ENCODE measurements at places on chromosomes 6 and 20. TPM values are rescaled to one million over a fixed set of nuclear protein-coding genes. Genes with fewer than 3 reads are reported as not detected.

DNA sequence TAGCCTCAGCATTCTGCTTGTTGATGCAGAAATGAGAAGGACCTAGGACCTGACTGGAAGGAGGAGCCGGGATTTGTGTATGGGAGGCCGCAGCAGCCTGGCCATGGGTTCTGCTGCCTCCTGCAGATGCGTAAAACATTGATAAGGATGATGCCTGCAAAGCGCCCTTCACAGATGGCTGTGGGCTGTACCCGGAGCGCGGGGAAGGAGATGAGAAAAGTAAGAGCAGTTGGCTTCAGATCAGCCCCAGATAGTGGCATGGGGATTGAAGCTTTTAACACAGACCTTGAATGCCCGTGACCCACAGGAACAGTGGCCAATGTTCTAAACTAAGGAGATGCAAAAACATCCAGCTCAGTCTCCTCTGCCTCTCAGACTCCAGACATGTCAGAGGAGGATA, 136.4 kb upstream of the KCNG1 start:
- H3K4me1 ChIP-seq, result no peaks in the 10 kb centered on the region
- no peak overlapping the region for H3K4me3 ChIP-seq
- H3K27ac ChIP-seq, result no peak overlapping the region
- H3K36me3 ChIP-seq, result no peaks in the 10 kb centered on the region
- peaks cover 55% of the 10 kb centered on the region for H3K27me3 ChIP-seq

DNA sequence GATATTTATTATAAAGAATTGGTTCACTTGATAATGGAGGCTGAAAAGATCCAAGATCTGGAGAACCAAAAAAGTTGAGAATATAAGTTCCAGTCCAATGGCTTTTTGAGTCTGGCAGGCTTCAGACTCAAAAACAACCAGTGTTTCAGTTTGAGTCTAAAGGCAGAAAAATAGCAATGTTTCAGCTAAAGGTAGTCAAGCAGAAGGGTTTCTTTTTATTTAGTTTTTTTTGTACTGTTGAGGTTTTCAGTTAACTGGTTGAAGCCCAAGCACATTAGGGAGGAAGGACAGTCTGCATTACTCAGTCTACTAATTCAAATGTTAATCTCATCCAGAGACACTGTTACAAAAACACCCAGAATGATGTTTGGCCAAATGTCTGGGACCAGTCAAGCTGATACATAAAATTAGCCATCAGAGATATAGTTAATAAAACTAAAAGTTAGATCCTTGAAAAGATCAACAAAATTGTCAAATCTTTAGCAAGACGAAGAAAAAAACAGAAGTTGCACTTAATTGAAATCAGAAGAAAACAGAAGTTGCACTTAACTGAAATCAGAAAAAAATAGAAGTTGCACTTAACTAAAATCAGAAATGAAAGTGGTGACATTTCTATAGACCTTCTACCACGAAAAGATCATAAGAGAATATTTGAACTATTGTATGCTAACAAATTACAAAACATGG, 980.3 kb upstream of the FLRT3 start:
- H3K27me3 ChIP-seq, result no peaks in the 10 kb centered on the region
- H3K4me3 ChIP-seq, result no peak overlapping the region
- no peaks in the 10 kb centered on the region for H3K4me1 ChIP-seq
- DNase-seq, result no peak
- no peaks in the 10 kb centered on the region for H3K36me3 ChIP-seq

- DNase-seq, result peak; percentile 93
- peaks cover 9% of the 10 kb centered on the region for H3K36me3 ChIP-seq
- no peaks in the 10 kb centered on the region for H3K27me3 ChIP-seq
- peak overlapping the region; percentile 86 for H3K27ac ChIP-seq
- H3K4me1 ChIP-seq, result peaks cover 33% of the 10 kb centered on the region
- peak overlapping the region; percentile 66 for H3K4me3 ChIP-seq
These were observed 3.6 kb upstream of the MICA start for GRCh38 chr6:31399589-31400466.

- DNase-seq, result peak; percentile 65
- H3K4me3 ChIP-seq, result no peak overlapping the region
- peaks cover 64% of the 10 kb centered on the region for H3K4me1 ChIP-seq
- peaks cover 6% of the 10 kb centered on the region for H3K36me3 ChIP-seq
These were observed 119.6 kb downstream of the KIF13A start for GRCh38 chr6:17867880-17868279.

DNA sequence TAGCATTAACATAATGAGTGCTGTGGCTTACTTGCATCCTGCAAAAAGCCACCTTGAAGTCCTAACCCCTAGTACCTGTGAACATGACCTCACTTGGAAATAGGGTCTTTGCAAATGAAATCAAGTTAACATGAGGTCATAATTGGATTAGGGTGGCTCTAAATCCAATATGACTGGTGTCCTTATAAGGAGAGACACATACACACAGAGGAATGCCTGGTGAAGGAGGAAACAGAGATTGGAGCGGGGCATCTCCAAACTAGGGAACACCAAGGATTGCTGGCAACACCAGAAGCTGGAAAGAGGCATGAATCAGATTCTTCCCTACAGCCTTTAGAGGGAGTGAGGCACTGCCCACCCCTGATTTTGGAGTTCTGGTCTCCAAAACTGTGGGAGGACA, 17.6 kb upstream of the RPS6KA2 start:
- H3K27me3 ChIP-seq, result peaks cover 13% of the 10 kb centered on the region
- no peak overlapping the region for H3K4me3 ChIP-seq
- H3K27ac ChIP-seq, result no peak overlapping the region
- no peaks in the 10 kb centered on the region for H3K36me3 ChIP-seq
- DNase-seq, result no peak
- no peaks in the 10 kb centered on the region for H3K4me1 ChIP-seq

DNA sequence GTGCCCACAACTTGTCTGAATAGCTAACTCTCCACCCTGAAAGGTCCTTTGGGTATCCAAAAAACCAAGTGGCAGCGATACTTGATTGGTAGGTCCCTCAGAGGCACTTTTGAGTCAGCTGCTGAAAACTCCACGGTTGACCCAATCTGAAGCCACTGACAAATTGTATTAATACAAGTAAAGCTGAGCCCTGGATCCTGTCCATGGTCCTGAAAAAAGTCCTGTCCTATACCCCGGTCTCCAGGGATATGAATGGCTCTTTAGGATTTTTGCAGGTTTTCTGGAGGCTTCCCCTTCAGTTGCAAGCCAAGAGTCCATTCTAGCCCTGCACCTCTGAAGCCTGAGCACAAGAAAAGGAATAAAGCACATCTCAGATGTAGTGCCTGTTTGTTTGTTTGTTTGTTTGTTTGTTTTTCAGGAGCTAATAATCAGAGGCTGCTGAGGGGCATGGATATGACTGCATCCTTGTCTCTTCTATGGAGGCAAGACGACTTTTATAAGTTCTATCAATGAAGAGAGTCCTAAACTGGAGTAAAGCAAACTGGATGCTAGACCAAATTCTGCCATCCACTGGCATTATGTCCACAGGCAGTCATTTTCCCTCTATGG, 1.7 kb upstream of the SLC12A5 start:
- H3K36me3 ChIP-seq, result no peaks in the 10 kb centered on the region
- peaks cover 60% of the 10 kb centered on the region for H3K27me3 ChIP-seq
- H3K4me3 ChIP-seq, result no peak overlapping the region
- no peak for DNase-seq
- no peak overlapping the region for H3K27ac ChIP-seq
- H3K4me1 ChIP-seq, result no peaks in the 10 kb centered on the region

GRCh38 chr6:82442061-82442719, 78.6 kb downstream of the TPBG start:
- H3K27ac ChIP-seq, result no peak overlapping the region
- H3K27me3 ChIP-seq, result no peaks in the 10 kb centered on the region
- DNase-seq, result no peak
- no peaks in the 10 kb centered on the region for H3K36me3 ChIP-seq

- no peaks in the 10 kb centered on the region for H3K36me3 ChIP-seq
- H3K27me3 ChIP-seq, result peaks cover 25% of the 10 kb centered on the region
- DNase-seq, result no peak
- no peak overlapping the region for H3K27ac ChIP-seq
- H3K4me3 ChIP-seq, result no peak overlapping the region
These were observed 123.6 kb downstream of the BFSP1 start for GRCh38 chr20:17407550-17407949.

- H3K27me3 ChIP-seq, result no peaks in the 10 kb centered on the region
- H3K4me1 ChIP-seq, result no peaks in the 10 kb centered on the region
- H3K36me3 ChIP-seq, result peaks cover 3% of the 10 kb centered on the region
- no peak overlapping the region for H3K4me3 ChIP-seq
- DNase-seq, result no peak
- H3K27ac ChIP-seq, result no peak overlapping the region
These were observed 60.1 kb downstream of the MMS22L start for GRCh38 chr6:97222903-97223302.

DNA sequence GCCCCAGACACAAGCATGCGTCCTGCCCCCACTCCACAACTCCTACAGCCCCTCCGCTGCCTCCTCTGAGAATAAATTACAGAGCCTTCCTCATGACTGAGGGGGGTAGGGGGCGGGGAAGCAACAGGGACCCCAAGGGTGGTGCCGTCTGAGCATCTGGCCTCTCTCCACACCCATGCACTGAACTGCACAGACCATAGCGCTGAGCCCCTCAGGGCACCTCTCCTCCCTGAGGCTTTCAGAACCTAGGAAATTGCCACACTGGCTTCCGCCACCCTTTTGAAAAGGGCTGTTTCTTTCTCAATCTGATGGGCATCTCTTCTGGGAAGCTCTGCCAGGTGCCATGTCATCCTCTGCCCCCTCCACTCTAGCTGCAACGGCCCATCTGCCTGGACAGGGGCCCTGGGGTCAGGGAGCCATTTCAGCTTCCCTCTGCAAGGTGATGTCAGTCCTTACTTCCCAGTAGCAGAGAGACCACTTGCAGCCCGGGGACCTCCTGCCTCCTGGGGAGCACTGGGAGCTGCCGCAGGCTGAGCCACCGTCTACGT, 2.5 kb downstream of the CST7 start:
- no peak overlapping the region for H3K4me3 ChIP-seq
- no peaks in the 10 kb centered on the region for H3K4me1 ChIP-seq
- no peaks in the 10 kb centered on the region for H3K36me3 ChIP-seq

DNA sequence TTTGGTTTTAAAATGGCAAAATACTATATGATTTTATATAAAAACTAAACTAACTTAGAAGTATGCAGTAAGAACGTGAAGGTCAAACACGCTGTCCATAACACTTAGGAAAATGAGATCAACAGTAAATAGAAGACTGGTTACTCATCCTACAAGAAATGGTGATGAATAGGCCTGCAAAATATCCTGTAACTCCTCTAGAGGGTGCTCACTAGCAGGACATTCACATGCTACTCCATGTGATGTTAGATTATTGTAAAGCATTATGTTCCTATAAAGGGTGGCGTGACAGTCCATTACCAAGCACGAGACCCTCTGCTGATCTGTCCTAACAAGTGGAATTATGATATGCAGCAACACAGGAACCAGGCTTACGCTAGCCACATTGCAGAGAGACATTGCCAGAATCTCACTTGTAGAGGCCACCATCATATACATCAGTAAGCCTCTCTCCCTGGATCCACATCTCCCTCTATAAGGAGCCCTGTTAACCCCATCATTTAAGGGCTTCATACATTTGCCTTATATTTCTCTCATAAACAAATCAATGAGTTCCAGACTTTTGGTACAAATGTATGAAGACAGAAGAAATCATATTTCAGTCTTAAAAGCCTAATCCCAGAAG, 18.0 kb upstream of the DEFB129 start:
- no peaks in the 10 kb centered on the region for H3K4me1 ChIP-seq
- no peak overlapping the region for H3K4me3 ChIP-seq
- peaks cover 13% of the 10 kb centered on the region for H3K27me3 ChIP-seq
- no peaks in the 10 kb centered on the region for H3K36me3 ChIP-seq
- DNase-seq, result no peak

- DNase-seq, result no peak
- H3K4me3 ChIP-seq, result no peak overlapping the region
- no peaks in the 10 kb centered on the region for H3K27me3 ChIP-seq
- no peaks in the 10 kb centered on the region for H3K36me3 ChIP-seq
- no peak overlapping the region for H3K27ac ChIP-seq
These were observed 600.4 kb upstream of the JAG1 start for GRCh38 chr20:11274141-11274594.

GRCh38 chr20:10637031-10637559, 36.7 kb downstream of the JAG1 start:
- no peak for DNase-seq
- H3K27me3 ChIP-seq, result no peaks in the 10 kb centered on the region
- no peak overlapping the region for H3K27ac ChIP-seq
- no peak overlapping the region for H3K4me3 ChIP-seq

- H3K4me3 ChIP-seq, result no peak overlapping the region
- H3K27me3 ChIP-seq, result no peaks in the 10 kb centered on the region
- peaks cover 19% of the 10 kb centered on the region for H3K4me1 ChIP-seq
These were observed 39.9 kb upstream of the BEND6 start for GRCh38 chr6:56914798-56915658.

- no peak overlapping the region for H3K4me3 ChIP-seq
- no peaks in the 10 kb centered on the region for H3K4me1 ChIP-seq
- no peaks in the 10 kb centered on the region for H3K27me3 ChIP-seq
- H3K36me3 ChIP-seq, result no peaks in the 10 kb centered on the region
- no peak overlapping the region for H3K27ac ChIP-seq
- DNase-seq, result no peak
These were observed 18.7 kb downstream of the CCDC170 start for GRCh38 chr6:151512481-151512880.

GRCh38 chr6:39808964-39809363, 16.8 kb downstream of the DAAM2 start:
- H3K4me1 ChIP-seq, result no peaks in the 10 kb centered on the region
- DNase-seq, result no peak
- H3K27ac ChIP-seq, result no peak overlapping the region
- H3K4me3 ChIP-seq, result no peak overlapping the region

GRCh38 chr20:5171064-5171789, 44.4 kb downstream of the CDS2 start:
- H3K27ac ChIP-seq, result no peak overlapping the region
- peaks cover 17% of the 10 kb centered on the region for H3K36me3 ChIP-seq
- no peaks in the 10 kb centered on the region for H3K27me3 ChIP-seq

- no peak overlapping the region for H3K27ac ChIP-seq
- no peak overlapping the region for H3K4me3 ChIP-seq
- no peaks in the 10 kb centered on the region for H3K4me1 ChIP-seq
- no peaks in the 10 kb centered on the region for H3K27me3 ChIP-seq
- DNase-seq, result no peak
- no peaks in the 10 kb centered on the region for H3K36me3 ChIP-seq
These were observed 536.9 kb upstream of the HS3ST5 start for GRCh38 chr6:114879693-114880092.

GRCh38 chr6:5632348-5632935, 371.1 kb downstream of the FARS2 start:
- no peak overlapping the region for H3K4me3 ChIP-seq
- H3K27me3 ChIP-seq, result no peaks in the 10 kb centered on the region
- H3K4me1 ChIP-seq, result no peaks in the 10 kb centered on the region
- no peak overlapping the region for H3K27ac ChIP-seq
- no peak for DNase-seq

DNA sequence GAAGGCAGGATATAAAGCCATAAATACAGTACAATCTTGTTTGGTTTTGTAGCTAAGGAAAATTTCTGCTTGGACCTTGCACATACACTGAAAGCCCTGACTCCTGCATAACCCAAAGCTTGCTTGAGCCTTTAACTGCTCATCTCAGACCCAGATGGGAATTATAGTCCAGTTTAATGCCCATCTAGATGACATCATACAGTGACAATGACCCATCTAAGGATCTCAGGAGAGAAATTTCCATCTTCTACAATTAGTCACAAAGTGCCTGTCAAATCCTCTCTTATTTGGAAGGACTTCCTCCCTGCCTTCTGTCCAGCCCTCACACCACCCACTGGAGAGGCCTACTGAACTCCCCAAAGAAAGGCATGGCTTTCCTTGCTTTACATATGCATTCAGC, 69.3 kb downstream of the BTBD3 start:
- H3K4me1 ChIP-seq, result no peaks in the 10 kb centered on the region
- DNase-seq, result no peak
- H3K27ac ChIP-seq, result no peak overlapping the region
- no peaks in the 10 kb centered on the region for H3K36me3 ChIP-seq

SCRT2 gene
- total RNA-seq, result not detected

DPPA5 gene
- total RNA-seq, result not detected

FOXP4 gene
- total RNA-seq, result 5.1 TPM

NOX3 gene
- not detected for total RNA-seq

MUCL3 gene
- total RNA-seq, result not detected

FAM184A gene
- total RNA-seq, result not detected

GJA10 gene
- total RNA-seq, result not detected
